Activated naive CD4-positive, alpha-beta T cell treated with anti-CD3 and anti-CD28 coated beads, Interleukin-2, amount 50 U/mL, for 72 hours (primary cell): ENCODE measurements at places on chromosomes 1 and 21.

GRCh38 chr1:153795330-153795837 lies 20.2 kb downstream of the SLC27A3 start:
- DNase-seq: no peak

- no peak for DNase-seq
These were observed 77.0 kb upstream of the C1orf105 start for GRCh38 chr1:172343240-172344160.

DNA sequence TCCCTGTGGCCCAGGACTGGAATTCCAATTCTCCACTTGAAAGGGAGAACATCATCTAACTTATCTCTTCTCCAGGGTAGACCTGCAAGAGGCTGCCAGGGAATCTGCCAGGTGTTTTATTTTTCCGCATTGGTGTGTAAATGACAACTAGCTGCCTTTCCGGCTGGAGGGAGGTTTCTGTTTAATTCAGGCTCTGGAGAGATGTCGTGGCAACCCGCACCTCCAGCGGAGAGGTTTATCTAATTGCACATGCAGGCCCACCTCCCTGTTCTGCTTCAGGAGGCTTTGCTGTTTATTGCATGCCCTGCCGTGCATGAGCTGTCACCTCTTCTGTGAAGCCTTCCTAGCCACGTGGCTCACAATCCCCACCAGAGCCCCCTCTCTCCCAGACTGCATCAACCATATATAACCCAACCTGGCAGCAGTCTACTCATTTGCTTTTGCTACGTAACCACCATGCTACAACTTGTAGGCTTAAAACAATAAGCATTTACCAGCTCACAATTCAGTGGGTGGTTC lies 151.6 kb downstream of the C1orf94 start:
- no peak for DNase-seq

DNA sequence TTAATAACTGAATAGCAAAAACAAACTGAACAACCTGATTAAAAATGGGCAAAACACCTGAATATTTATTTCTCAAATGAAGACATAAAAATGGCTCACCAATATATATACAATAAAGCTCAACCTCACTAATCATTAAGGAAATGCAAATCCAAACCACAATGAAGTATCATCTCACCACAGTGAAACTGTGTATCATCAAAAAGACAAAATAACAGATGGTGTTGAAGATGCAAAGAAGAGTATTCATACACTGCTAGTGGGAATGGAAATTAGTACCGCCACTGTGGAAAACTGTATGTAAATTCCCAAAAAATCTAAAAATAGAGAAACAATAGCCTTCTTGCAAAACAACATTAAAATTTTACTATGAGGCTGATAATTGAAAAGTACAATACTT lies 1660.1 kb upstream of the B3GALT2 start:
- DNase-seq: no peak

GRCh38 chr1:16205334-16205671 lies 7.1 kb downstream of the ARHGEF19 start:
- no peak for DNase-seq
